ENCODE measurements at places on chromosomes 3 and 15. TPM values are rescaled to one million over a fixed set of nuclear protein-coding genes. Genes with fewer than 3 reads are reported as not detected.

The CAND2 gene
- 1.5 TPM for total RNA-seq

The PLSCR2 gene
- not detected for total RNA-seq

The BFSP2 gene
- total RNA-seq = not detected

The ZNF860 gene
- 0.53 TPM for total RNA-seq

GRCh38 chr15:78065973-78066946 lies 11.3 kb downstream of the TBC1D2B start:
- DNase-seq = no peak

DNA sequence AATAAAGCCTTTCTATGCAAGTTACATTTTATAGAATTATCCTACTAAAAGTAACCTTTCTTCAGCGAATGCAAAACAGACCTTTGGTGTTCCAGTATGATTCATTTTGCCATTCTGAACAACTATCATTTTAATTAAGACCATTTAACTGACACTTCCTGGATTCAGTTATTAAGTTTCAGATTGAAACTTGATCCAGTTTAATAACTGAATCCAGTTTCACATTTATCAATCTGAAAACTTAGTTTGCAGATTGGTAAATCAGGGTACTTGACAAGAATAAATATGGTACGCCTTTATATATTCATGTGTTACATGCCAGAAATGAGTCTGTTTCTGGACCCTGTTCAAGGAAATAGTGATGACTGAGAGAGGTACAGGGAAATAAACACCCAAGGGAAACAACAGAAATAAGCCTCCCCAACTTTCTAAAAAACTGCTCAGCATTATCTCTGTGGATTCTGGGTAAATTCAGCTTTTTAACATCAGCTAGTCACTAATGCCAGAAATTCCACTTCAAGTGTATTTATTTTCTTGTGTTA lies 23.3 kb upstream of the NFKBIZ start:
- DNase-seq = no peak

DNA sequence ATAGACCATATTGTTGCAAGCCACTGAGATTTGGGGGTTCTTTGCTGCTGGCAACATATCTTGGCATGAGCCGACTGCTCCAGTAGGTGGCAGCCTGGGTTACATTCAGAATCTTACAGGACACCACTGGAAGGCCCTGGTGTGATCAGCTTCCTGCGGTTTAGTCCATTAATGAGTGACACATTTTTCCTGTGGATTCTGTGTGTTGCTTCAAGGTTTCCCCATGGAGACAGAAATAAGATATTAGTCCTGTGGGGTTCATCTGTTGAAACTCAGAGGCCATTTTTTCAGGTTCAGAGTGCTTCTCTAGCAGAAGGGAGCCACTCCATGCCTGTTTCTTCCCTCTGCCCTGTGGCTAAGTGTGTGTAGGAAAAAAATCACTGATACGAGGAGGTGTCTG lies 116.2 kb downstream of the MFSD1 start:
- DNase-seq = peak; percentile 14

- DNase-seq = peak; percentile 4
Measured at GRCh38 chr3:135125171-135125801, 330.2 kb downstream of the EPHB1 start.

DNA sequence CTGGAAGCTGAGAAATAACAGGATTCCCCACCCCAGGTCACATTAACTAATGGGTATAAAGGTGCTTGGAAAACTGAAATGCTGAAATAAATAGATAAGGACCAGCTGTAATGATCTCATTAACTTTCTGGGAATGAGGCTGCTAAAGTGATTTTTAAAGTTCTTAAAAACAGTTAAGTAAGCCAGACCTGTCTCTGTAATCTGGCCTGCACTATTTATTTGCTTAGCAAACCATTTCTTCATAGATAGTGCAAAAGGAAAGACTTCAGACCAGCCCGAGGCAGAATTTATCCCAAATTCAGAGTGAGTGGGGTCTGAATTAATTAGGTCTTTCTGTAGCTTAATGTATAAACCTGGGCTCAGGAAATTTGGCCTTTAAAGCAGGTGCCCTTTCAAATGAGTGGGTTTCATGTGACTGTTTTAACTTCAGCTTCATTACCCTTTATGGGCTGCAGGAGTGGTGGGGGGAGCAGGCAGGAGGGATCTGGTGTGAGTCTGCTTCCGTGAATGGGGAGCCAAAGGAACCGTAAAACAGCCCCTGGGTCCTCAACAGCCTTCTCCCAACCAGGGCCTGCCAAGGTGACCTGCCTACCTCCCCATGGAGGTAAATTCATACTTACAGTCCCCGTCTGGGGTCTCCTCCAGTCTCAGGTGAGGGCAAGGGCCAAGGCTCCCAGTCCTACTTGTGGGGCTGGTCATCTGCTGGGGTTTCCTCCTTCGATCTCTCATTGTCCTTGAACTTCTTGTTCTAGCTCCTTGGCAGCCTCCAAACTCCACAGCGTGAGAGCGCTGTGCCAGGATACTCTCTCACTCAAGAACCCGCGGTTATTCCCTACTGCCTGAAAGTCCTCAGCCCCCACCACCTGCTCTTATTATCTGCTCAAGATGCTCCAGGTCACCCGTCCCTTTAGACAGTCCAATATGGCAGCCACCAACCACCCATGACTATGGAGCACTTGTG lies 31.2 kb downstream of the MAGEF1 start:
- no peak for DNase-seq

- no peak for DNase-seq
Measured at GRCh38 chr3:149270180-149270579, 48.6 kb upstream of the CP start.

- no peak for DNase-seq
Measured at GRCh38 chr3:50385754-50386153, 26.4 kb upstream of the TMEM115 start.

- no peak for DNase-seq
Measured at GRCh38 chr3:195046441-195046840, 224.5 kb downstream of the XXYLT1 start.

GRCh38 chr3:51708216-51708845 lies 1.5 kb downstream of the GRM2 start:
- no peak for DNase-seq
